Activated naive CD8-positive, alpha-beta T cell treated with anti-CD3 and anti-CD28 coated beads, Interleukin-2, amount 50 U/mL, for 16 hours (primary cell): ENCODE measurements at places on chromosomes 2 and 18.

DNA sequence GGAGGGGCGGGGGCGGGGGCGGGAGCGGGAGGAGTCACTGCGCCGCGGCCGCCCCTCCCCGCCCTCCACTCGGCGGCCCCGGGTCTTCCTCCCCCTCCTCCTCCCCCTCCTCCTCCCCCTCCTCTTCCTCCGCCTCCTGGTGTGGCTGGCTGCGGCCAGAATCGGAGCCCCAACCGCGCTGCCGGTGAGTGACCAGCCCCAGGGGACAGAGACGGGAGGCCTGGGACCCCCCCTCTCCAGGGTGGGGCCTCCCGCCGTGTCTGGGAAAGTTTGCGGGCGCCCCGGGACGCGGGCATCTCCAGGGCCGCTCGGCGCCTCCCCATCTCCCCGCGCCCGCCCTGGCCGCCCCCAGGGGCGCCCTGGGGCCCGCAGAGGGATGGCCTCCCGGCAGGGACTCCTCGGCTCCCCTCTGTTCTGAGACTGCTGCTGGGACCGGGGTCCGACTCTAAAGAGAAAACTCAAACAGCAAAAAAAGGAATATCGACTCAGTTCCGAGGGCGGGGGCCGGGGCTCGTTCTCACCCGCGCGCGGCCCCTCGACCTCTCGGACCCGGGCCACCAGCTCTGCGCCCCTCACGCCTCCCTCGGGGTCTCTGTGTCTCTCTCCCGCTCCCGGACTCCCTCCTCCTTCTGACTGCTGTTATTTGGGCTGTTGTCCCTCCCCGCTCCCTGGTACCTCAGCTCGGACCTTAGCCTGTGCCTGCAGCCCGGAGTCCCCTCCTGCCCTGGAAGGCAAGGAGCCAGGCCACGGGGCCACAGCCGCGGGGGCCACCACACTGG lies at the start of gene STON1:
TSS of gene STON1 (plus strand) at position 122 of the 779 bp plus-strand sequence. CDS start 50,480 bp downstream, outside the sequence.
- no peak for DNase-seq

DNA sequence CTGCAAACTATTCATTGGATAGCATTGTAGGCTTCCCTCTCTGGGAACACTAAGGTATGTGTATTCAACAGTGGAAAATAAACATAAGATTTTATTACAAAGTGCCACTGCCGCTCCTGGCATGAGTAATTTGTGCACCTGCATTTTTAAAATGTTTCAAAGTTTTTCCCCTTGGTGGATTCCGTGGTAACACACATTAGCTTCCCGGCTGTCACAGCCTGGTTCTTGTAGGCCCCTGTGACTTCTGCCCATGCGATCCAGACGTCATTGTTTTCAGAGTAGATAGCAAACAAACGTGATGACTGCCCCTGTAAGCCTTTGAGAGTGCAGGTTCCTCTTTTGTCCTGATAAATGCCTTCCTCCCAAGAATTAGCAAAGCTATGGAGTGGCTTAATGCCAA lies 421.0 kb downstream of the ZNF521 start:
- no peak for DNase-seq

- no peak for DNase-seq
Observed at GRCh38 chr2:151338115-151338514, 19.3 kb upstream of the TNFAIP6 start.

GRCh38 chr2:147177071-147177857 lies 667.6 kb upstream of the ACVR2A start:
- no peak for DNase-seq

GRCh38 chr2:107530046-107530445 lies 296.6 kb upstream of the RGPD4 start:
- no peak for DNase-seq

GRCh38 chr2:100050685-100051084 lies 91.7 kb downstream of the AFF3 start:
- DNase-seq, result no peak

DNA sequence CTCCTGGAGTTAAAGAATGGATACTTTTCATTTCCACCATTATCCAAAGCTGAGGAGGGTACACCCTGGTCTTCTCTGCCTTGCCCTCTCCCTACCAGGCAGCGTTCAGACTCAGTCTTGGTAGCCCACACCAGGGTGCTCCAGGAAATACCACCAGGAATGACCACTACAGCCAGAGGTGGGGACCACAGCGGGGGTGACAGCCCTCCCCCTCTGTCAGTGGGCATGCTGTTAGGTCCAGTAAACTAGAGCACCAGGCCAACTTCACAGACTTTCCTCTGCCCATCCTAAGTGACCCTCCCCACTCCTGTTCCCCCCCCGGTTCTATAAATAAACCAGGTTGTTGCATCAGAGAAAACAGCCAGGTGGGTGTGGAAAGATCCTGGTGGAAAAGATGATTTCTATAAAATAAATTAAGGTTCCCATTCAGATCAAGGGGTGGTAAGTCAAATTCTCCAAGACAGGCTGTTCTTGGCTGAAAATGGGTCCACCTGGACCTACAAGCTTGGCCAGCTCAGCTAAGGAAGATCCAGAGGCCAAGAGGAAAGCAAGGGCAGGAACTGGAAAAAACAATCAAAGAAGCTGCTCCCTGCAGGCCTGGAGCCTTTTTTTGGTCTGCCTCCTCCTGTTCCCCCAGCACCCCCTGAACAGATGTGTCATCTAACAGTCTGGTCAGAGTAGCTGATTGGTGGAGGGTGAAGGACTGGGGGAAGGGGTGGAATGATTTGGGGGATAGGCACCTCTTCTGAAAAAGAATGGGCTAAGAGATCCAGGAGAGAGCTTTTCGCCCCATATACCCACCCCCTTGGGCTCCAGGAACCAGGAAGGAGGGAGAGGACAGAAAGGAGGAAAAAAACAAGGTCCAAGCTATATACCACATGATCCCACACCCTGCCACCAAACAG lies 2.3 kb downstream of the RAB11FIP5 start:
- no peak for DNase-seq

DNA sequence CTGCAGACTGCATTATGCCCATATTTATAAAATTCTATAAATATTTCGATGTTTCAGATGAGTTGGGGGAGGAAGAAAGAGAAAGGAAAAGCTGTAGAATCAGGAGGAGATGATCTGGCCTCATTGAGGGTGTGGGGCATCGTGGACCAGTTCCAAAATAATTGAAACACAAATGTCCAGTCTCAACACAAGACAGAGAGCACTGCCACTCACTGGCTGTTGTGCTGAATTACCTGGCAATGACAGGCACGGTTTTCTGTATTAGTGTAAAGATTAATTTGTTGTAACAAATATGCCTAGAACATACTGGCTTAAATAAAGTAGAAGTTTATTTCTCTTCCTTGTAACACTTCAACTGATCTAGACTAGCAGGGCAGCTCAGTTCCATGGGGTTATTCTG lies 24.1 kb downstream of the POLE4 start:
- no peak for DNase-seq

DNA sequence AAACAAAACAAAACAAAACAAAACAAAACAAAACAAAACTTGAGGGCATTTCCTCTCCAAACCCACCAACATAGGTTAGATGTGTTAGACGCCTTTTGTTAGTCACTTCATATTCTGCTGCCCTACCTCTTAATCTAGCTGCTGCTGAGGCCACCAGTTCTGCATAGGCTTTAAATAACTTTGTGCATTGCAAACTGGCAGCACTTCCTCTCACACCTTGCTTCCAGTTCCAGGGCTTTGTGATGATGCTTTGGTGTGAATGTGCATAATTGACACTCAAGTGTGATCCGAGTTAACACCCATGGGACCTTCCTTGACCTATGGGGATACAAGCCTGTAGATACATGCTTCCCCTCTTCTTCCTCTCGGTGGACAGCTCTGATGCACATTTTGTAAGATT lies 2.3 kb upstream of the SERPINB11 start:
- DNase-seq, result no peak

GRCh38 chr2:144052083-144052482 lies 467.8 kb downstream of the ZEB2 start:
- DNase-seq, result no peak

DNA sequence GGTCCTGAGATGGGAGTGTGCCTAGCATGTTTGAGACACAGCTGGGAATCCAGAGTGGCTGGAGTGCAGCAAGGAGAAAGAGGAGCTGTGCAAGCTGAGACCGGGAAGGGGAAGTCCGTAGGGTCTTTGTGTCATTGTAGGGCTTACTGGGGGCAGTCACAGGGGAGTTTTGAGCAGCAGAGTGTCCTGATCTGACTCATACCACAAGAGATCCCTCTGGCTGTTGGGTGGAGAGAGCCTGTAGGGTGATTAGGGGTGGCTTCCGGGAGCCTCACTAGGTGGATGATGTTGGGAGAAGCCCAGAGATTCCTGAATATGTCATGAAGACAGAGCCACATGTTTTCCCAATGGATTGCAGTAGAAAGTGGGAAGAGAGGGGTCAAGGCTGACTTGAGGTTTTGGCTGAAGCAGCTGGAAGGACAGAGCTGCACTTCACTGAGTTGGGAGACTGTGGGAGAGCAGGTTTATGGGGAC lies 30.9 kb downstream of the FHOD3 start:
- no peak for DNase-seq

DNA sequence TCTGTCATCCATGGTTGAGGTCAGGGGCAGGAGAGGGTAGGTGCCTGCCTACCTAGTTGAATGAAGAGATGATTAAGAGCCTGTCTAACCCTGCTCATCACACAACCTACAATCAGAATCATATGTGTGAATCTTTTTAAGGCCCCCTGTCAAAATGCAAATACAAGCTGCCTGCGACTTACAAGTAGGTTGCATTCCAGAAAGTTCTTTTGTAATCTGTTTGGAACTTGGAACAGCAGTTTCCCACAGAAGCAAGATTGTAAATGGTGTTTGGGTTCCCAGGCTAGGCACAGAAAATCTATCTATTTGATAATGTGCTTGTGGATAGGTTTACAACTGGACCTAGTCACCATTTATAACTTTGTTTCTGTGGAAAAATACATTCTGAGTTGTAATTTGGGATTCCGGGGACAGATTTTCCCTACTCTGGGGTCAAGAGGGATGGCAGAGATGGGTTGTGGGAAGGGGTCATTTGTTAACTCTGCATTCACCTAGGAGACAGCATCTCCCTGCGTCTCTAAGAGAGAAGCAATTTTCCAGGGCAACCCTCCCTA lies 4.4 kb downstream of the LIPG start:
- DNase-seq, result no peak

DNA sequence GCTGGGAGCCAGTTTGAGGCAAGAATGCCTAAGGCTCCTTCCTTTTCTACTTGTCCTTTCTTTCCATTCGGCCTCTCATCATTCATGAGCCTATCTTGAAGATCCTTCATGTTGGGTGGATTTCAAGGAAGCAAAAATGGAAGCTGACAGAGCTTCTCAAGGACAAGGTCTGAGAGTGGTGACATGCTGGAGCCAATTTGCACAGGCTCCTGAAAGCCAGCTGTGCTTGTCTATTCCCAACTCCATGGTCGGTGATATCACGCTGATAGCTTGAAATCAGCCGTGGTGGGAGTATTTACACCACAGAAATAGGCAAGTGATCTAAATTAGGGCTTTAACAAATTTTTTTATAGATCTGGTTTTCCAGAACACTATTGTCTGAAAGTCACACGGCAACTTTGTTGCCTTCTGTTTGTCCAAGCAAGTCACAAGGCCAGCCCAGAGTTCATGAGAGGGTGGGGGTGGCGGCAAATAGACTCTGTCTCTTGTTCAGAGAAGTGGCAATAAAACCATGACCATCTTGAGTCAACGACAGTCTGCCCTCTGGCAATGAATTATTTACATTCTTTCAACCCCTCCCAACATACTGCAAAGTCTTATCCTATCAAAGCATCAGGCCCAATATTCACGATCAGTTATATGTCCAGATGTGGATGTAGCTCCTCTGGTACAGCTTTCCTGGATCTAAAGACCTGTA lies 49.9 kb upstream of the SLC35F5 start:
- DNase-seq, result no peak

- DNase-seq, result no peak
Observed at GRCh38 chr18:31774962-31775361, 14.3 kb upstream of the SLC25A52 start.

GRCh38 chr2:203682688-203683130 lies 23.7 kb upstream of the CD28 start:
- no peak for DNase-seq

GRCh38 chr2:52036853-52037252 lies 1004.9 kb upstream of the NRXN1 start:
- no peak for DNase-seq
